ENCODE measurements at places on chromosomes 2 and 18.

- DNase-seq = peak; percentile 39
These were observed 165.0 kb downstream of the ANKRD44 start for GRCh38 chr2:197145471-197146056.

- no peak for DNase-seq
These were observed 167.4 kb downstream of the SP3 start for GRCh38 chr2:173797586-173798263.

DNA sequence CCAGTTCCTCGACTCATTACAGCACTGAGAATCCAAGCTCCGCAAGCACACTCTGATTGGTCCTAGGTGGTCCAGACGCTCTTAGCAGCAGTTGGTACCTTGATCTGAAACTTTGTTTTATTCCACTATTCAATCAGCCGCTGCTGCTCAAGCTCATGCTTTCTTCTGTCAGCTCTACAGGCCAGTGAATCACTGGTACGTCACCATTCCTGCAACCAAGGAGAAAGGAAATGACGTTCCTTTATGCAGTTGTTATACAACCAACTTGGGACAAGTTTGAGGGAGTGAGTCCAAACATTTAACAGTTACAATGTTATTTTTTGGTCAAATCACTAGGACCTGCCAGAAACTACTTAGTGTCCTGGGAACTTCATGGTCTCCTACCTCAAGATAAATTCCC, 398.8 kb upstream of the TMEFF2 start:
- no peak for DNase-seq

DNA sequence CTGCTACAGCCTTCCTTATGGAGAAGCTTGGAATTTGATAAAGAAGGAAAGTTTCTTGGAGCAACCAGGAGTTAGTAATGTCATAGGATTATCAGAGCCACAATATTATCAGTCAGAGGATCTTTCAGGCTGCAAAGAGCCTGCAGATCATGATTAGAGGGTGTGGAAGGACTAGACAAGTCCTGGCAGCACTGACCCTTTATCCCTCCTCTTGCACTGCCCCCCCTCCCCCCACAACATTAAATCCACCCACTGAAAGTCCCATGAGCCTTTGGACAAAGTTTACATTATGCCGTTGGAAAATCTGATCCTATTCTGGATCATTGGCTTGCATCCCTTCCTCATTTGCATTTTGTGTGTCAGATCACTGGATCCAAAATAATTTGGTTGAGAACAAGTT, 18.7 kb upstream of the IMPA2 start:
- no peak for DNase-seq

GRCh38 chr2:120224735-120225548, 1.7 kb upstream of the TMEM185B start:
- DNase-seq = no peak

DNA sequence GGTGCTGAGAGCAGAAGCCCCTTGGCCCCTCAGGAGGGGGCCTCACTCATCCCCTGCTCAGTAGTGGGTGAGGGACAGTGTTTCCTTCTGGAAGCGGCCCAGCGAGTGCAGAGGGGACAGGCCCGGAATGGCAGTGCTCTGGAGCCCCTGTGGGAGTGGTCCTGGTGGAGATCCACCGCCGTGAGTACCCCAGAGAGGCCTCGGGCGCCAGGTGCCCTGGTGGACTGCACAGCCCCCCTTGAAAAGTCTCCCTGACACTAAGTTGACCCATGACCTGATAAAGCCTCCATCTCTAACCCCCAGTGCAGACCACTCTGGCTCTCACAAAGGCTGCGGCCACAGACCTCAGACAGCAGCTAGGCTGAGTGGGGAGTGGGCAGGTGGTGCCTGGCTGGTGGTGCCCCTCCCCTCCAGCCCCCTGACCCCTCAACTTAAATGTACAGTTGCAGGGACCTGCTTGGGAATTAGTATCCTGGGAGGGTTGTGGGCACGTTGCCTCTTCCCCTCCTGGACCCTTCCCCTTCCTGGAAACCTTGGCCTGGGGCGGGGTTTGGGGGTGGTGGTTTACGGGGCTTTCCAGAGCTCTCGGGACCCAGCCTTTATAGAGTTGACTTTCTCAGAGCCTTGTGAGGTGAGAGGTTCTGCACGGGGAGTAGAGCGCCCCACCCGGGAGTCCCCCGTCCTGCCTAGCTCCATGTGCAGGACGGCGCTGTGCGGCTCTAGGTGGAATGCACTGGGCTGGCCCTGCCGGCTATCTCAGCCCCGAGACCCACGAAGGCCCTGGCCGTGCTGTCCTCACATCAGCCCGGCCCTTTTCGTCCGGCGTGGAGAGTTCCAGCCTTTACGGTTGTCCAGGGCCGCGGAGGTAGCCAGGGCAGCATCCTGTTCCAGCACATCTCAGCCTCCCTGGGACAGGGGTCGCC, 62.7 kb downstream of the RTP5 start:
- no peak for DNase-seq

- no peak for DNase-seq
These were observed 65.0 kb downstream of the AP1S3 start for GRCh38 chr2:223772363-223772762.

DNA sequence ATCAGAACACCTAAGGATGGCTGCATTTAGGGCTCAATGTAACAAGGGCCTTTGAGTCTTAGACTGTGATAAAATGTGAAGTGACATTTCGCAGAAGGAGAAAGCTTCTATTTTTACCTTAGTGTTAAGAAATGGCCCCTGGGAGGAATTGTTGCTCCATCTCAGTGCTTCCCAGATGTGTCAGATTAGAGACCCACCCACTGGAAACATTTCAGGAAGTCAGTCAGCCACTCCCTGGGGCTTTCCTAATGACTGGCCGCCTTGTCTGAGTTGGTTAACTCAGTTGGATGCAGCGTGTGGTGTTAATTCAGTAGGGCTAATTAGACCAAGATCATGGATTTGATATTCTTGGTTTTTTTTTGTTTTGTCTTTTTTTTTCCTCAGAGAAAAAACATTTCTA, 355.9 kb downstream of the PIK3C3 start:
- no peak for DNase-seq

Measured in CD4-positive, alpha-beta T cell treated with Interleukin-17A for 4 hours (primary cell).